ENCODE measurements at places on chromosomes 3 and 15.
A peak's percentile ranks its signal among the peaks of the same experiment; 100 is the strongest.

GRCh38 chr3:153038779-153039178, 123.2 kb upstream of the RAP2B start:
- no peak for DNase-seq

GRCh38 chr3:61936344-61936937, 375.1 kb downstream of the PTPRG start:
- no peak for DNase-seq

DNA sequence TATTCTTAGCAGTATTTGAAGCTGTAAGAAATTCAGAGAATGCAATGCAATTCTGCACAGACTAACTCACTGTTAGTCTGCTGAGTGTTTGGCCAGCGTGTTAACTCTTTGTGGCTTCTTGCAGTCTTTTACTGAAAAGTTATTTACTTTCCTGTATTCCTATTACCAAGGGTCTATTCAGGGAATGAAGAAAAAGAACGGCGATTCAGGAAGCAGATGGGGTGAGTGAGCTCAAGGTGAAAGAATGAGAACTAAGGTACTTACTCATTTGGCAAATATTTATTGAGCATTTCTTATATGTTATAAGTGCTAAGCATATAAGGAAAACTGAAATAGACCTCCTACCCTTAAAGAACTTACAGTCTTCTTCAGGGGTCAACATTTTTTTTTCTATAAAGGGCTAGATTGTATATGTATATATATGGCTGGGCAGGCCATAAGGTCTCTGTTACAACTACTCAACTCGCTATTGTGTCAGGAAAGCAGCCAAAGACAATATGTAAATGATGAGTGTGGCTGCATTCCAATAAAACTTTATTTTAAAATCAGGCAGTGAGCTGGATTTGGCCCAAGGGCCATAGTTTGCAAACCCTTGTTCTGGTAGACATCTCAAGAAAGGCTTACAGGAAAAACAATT, 271.9 kb upstream of the GADL1 start:
- no peak for DNase-seq

GRCh38 chr3:32110233-32110760, 3.9 kb downstream of the GPD1L start:
- no peak for DNase-seq

- peak; percentile 81 for DNase-seq
Observed at GRCh38 chr3:127544192-127544802, 46.2 kb downstream of the TPRA1 start.

GRCh38 chr3:53489386-53489785, 5.0 kb upstream of the CACNA1D start:
- no peak for DNase-seq

DNA sequence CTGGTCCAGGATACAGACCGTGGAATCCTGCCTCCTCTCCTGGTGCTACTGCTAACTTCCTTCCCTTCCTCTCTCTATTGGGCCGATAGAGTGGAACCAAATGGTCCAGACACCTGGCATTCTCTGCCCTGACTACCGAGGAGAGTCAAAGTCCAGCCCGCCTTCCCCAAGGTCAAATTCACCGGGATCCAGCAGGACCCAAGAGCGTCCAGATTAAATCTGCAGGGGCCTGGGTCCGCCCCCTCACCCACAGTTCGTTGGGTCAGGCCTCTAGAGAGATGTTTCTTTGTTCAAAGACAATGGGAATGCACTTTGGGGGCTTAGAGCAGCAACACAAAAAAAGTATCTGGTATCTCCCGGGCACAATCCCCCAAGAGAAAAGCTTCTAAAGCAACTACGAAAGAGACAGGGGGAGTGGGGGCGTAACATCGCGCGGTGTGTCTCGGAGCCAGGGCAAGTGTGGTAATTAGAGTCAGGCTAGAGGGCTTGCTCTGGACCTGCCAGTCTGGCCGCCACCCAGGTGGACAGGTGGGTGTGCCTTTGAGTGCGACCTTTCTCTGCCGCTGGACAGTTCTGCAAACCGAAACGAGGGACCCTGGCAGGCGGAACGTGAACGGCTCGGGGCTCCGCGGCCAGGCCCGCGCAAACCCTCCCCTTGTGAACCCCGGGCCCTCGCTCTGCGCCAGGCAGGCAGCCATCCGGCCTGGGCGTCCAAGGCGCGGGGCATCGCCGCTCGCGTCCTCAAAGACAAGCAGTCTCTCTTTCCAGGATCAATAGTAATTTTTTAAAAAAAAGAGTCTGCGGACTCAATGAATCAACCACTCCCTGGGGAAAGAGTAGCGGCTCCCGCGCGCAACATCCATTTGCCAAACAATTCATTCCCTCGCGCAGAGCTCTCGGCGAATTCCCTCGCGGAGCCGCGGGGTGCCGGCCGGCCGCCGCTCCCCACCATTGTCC, 806 bp downstream of the KLHL25 start:
- DNase-seq, result peak; percentile 31

All from head of caudate nucleus (tissue), 42 donors.